ENCODE measurements at places on chromosomes 5 and 9.
A peak's percentile ranks its signal among the peaks of the same experiment; 100 is the strongest.

- DNase-seq: no peak
These were observed 59.8 kb downstream of the LPAR1 start for GRCh38 chr9:110978516-110978915.

GRCh38 chr5:37375091-37375490 lies 4.0 kb upstream of the WDR70 start:
- no peak for DNase-seq

DNA sequence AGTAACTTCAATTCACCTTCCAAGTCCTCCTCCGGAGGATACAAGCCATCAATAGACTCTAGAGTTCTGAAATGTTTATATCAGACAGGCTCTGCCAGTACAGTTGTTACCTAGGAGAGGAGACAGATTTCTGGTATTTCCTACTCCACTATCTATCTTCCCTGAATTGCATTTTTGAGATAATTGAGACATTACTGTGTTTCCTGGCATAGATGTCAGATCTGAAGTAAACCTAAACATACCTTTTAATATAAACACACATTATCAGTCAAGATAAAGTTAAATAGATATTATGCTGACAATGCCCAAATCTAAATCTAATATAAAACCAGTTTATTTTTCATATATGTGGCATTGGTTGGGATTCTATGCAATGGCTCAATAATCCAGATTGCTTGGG lies 8.2 kb upstream of the TYRP1 start:
- no peak for DNase-seq

DNA sequence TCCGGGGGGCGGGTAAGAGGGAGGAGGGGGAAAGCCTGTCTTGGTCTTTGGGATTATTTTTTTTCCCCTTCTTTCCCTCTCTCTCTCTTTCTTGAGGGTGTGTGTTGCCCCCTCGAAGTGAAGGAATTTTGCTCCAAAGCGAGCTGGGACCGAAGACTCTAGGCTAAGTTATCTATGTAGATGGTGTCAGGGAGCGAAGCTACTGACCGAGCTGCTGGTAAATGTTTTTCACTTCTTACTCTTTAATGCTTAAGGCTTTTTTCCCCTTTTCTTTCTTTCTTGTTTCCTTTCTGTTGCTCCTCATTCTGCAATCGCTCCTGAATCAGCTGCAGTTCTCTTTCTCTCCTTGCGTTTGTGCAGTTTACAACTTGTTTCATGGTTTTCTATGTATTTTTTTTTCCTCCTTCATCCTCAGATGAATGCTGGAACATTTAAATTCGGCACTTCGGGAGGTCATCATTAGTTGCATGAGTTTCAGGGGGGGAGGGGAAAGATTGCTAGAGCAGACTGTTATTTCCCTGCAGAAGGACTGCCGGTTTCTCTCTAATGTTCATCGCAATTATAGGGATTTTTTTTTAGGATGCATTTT lies 1312.0 kb upstream of the WWC1 start:
- no peak for DNase-seq

- peak; percentile 38 for DNase-seq
These were observed 16.4 kb upstream of the PDCD1LG2 start for GRCh38 chr9:5493679-5494511.

DNA sequence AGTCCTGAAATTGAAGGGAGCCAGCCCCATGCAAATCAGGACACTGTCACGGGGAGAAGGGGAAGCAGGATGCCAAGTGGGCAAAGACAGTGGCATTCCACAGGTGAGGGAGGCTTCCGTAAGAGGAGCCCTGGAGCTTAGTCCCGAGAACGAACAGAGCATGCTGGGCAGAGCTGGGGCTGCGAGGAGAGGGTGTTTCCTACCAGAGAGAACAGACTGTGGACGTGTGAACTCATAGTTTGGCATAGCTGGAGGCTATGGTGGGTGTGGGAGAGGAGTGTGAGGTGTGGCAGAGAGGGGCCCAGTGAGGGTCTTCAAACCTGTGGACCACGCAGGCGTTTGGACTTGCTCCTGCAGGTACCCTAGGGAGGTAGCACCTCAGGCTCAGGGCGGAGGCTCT lies 102.8 kb upstream of the SMIM23 start:
- no peak for DNase-seq

DNA sequence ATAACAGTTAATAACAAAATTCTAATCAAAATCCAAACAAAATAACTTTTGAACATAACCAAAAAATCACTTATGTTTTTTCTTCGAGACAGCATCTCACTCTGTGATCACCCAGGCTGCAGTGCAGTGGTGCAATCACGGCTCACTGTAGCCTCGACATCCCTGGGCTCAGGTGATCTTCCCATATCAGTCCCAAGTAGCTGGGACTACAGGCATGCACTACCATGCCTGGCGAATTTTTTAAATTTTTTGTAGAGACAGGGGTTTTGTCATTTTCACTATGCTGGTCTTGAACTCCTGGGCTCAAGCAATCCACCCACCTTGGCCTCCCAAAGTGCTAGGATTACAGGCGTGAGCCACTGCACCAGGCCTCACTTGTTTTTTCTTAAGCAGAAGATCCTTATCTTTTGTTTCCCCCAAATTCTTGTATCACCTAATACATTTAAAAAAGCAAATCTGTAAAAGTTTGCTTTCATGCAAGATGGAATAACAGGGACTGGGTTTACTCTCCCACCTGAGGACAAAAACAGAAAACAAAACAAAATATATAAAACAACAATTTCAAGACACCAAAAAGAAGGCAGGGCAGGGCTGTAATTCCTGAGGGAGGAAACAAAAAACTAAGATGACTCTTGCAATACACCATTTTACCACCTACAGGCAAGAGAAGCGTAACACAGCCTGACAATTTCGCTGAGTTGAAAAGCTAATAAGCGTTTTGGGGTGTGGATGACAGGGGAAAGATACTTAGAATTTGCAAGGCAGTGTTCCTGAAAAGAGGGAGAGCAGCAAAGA lies 71.4 kb downstream of the RAPGEF6 start:
- DNase-seq: no peak

- DNase-seq: no peak
These were observed 110.9 kb upstream of the ADAMTSL1 start for GRCh38 chr9:18362901-18363685.

DNA sequence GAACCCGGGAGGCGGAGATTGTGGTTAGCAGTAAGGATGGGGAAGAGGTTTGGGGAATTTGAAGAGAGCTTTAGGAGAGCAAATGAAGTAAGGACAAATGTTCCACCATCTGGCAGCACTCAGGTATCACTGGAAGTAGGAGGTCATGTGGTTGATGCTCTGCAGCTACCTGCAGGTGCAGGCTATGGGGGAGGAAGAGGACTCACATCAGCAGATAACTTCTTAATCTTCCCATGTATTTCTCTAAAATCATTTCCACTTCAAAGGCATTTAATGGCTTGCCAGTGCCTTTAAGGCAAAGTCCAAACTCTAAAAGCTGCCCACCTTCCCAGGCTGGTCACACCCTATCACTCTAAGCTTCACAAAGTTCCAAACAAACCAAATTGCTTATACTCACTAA lies 8.1 kb upstream of the HAVCR1 start:
- no peak for DNase-seq

All from activated CD4-positive, alpha-beta memory T cell treated with anti-CD3 and anti-CD28 coated beads, Interleukin-2, amount 10 ng/mL, durations not matched to agents 7 days and 5 days (primary cell).